ENCODE measurements at places on chromosomes 7 and 10.

- DNase-seq: no peak
Measured at GRCh38 chr10:8129438-8129837, 75.0 kb downstream of the GATA3 start.

DNA sequence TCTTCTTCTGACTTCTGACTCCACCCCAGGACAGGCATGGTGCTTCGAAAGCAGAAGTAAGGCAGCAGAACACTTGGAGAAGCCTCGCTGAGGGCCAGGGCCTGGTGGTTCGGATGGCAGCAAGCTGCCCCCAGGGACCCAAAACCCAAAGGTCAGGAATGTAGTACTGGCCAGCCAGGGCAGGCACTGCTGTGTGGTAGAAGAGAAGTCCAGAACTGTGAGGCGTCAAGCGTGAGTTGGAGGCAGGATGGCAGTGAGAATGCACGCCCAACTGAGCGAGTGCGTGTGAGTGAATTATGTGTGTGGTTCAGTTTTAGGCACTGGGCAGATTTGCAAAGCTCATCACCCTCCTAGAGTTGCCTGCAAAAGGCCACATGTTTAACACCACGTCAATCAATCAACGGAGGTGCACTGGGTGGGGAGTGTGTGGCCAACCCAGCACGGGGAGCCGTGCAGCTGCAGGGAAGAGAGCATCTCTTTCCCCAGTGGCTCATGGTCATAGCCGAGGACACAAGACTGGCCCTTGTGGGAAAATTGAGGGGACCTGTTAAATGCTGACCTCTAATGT lies 144.3 kb downstream of the KCNMA1 start:
- DNase-seq: no peak

- no peak for DNase-seq
Measured at GRCh38 chr10:133142523-133143199, 17.4 kb upstream of the KNDC1 start.

DNA sequence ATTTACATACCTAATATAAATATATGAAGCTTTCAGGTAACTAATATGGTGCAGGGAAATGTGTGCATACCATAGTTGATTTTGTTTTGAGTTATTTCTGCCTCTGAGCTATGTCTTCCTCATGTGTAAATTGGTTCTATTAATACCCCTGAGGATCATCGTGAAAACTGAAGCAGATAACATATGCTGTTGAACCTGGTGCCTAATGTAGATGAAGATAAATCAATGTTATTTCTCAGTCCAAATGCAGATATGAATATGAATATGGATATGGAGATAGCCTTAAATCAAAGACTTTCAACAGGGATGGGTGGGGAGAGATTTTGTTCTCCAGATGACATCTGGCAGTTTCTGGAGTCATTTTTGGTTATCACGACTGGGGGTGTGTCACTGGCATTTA lies 122.3 kb upstream of the ANKRD30A start:
- no peak for DNase-seq

DNA sequence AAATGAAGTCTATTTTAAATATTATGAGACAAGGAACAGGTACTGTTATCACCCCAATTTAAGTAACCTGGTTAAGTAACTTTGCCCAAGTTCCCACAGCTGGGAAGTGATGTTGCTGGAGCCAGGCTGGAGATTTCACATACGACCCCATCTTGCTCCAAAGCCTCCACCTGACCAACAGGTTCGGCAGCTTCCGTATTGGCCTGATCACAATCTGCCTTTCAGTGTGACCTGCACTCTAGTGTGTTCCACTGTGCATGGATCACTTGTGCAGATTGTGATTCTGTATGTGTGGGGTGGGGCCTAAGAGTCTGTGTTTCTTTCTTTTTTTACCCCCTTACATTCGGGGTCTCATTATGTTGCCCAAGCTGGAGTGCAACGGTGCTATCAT lies 66.1 kb downstream of the PRTFDC1 start:
- no peak for DNase-seq

GRCh38 chr10:111598433-111599059 lies 521.7 kb downstream of the ADRA2A start:
- DNase-seq: peak; percentile 64

GRCh38 chr7:28112012-28112411 lies 68.6 kb downstream of the JAZF1 start:
- peak; percentile 32 for DNase-seq

DNA sequence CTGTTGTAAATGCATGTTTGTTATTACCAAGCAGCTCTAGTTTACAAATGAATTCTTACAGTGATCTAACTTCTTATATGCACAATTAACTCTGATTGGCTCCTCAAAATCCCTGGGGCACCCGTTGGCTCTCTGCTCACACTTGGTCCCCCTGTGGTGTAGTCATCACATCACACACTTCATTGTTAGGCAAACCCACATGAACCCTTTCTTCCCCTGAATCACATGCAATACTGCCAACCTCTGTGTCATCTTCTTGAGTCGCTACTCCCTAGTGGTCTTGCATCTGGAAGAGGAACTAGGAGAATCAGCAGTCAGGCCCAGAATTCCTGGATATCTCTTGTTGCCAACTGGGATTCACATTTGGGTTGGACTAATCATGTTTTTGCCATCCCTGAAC lies 73.1 kb downstream of the CD36 start:
- no peak for DNase-seq

DNA sequence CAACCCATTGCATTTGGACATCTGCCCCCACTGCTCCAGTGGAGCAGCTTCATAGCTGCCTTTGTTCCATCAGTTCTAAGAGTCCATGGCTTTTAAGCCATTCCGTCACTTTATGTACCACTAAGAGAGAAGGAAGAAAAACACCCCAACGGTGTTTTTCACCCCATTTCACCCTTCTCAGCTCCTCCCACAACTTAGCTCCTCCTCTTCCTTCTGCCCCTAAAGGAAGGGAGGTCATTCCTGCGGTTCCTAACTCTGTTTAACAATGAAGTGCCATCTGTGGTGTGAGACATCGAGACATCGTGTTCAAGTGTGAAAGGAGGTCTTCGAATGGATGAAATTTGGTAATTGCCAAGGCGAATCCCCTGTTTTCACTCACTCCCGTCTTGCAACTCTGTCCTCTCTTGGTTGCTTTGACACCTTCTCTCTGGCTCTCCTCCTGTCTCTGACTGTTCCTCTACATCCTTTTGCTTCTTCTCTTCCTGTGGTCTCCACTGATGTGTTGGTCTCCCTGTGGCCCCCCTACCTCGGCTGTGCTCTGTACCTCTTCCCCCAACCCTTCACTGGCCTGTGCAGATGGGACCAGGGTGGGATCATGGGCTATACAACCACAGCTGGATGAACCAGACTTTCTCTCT lies 23.0 kb downstream of the SMKR1 start:
- no peak for DNase-seq

GRCh38 chr10:2494399-2494798 lies 572.9 kb upstream of the PFKP start:
- no peak for DNase-seq

DNA sequence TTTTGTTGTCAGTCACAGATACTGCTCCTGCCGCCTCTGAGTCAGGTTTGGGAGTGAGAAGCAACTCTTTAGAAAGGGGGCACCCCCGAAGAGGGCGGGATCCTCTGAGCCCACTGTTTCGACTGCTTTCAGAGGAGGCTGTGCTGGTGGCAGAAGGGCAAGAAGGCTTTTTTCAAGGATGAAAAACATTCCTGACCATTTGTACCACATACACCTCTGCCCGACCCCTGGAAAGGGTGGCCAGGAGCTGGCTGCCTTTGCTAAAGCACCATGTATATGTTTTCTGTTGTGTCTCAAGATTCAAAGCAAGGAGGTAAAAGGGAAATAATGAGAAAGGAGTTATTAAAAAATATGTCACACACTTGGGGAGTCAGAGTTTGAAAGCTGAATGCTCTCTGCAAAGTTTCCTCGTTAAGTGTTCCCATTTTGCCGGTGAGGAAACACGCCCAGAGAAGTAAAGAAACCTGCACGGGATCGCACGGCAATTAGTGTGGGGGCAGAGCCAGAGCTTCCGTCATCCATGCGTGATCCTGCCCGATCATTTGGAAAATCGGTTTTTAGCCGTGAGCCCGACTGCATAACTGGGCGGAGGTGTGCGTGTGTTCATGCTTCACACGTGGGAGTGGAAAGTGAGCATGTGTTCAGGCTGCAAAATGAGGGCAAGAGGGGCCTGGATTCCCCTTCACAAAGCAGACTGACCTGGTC lies 163.2 kb downstream of the ADAM12 start:
- DNase-seq: no peak

GRCh38 chr7:85669225-85669624 lies 482.4 kb upstream of the SEMA3D start:
- peak; percentile 31 for DNase-seq

DNA sequence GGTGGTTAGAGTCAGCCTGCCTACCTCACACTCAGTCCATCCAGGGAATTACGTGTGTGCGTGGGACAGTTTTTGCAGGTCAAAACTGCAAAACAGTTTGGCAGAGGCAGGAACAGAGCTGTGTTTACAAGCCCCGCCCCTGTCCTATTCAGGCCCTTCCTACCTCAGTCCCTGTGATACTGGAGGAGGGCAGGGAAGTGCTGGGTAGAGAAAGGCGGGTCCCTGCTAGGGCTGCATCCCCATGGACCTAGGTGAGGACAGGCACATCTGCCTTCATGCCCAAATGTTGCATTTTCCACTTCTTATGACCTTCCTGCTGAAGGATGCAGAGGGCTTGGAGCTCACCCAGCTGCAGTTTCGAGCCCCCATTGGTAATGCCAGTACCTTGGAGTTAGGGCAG lies 25.1 kb downstream of the SBDS start:
- no peak for DNase-seq

DNA sequence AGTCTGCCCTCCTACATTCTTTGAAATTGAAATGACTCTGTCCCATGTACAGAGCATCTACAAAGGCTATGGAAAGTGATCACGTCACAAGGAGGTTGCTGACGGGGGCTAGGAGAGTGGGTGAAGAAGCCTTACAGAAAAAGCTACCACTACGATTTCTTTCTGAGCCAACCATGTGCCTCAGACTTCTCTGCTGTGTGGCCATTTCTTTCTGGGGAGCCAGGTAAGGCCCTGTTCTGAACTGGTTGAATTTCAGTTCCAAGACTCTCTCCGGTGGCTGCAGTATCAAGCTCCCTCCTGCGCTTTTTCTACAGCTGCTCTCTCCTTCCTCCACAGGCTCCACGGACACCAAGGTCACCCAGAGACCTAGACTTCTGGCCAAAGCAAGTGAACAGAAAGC lies 112.5 kb upstream of the PRSS1 start:
- no peak for DNase-seq

- peak; percentile 38 for DNase-seq
Measured at GRCh38 chr7:74267756-74268565, 13.8 kb upstream of the RFC2 start.

- peak; percentile 73 for DNase-seq
Measured at GRCh38 chr7:102306916-102307677, 20.4 kb downstream of the SH2B2 start.

DNA sequence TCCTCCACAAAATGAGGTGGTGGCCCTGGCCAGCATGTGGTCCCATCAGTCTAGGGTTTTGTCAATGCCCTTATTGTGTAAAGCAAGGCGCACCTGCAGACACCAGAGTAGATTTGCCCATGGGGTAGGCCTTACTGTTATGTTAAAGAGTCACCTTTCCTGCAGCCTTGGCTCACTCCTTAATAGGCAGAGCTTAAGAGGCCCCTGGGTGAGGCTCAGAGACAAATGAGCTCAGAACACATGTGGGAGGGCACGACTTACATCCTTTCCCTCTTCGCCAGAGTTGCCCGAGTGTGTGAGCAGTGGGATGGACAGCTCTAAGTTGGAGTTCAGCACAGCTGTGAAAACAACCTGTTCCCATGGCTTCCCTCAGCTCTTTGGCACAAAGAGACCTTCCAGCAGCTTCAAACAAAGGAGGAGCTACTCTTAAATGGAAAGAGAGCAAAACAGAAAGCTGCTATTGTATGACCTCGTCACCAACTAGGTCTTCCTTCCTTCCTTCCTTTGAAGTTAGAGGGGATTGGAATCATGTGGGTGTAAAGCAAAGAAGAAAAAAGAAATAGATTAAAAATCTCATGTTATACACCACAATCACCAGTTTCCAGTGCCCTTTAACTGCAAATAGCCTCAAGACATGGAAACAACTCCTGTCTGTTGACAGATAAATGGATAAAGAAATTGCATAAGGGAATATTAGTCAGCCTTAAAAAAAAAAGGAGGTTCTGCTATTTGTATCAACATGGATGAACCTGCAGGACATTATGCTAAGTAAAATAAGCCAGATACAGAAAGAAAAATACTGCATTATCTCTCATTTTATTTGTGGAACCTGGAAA lies 11.9 kb upstream of the XPNPEP1 start:
- DNase-seq: peak; percentile 44

GRCh38 chr7:24709585-24710360 lies 47.5 kb downstream of the GSDME start:
- DNase-seq: no peak

DNA sequence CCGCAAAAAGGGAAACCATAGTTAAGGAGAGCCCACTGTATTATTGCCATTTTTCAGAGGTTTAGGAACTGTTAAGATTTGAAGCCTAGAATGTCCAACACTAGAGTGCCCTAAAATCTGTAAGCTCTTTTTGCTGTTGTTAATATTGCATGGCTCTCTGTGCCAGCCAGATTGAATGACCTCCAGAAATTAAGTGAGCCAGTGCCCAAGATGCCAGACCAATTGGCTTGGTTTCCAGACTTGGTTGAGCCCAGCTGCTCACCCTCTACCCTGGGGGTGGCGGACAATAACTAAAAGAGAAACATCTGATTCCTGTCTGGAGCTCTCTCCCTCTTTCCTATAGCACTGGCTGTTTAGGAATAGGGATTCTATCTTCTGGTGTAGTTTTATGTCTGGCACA lies 340.1 kb downstream of the PHF14 start:
- no peak for DNase-seq

- peak; percentile 3 for DNase-seq
Measured at GRCh38 chr10:105837951-105838350, 1196.9 kb downstream of the SORCS3 start.

DNA sequence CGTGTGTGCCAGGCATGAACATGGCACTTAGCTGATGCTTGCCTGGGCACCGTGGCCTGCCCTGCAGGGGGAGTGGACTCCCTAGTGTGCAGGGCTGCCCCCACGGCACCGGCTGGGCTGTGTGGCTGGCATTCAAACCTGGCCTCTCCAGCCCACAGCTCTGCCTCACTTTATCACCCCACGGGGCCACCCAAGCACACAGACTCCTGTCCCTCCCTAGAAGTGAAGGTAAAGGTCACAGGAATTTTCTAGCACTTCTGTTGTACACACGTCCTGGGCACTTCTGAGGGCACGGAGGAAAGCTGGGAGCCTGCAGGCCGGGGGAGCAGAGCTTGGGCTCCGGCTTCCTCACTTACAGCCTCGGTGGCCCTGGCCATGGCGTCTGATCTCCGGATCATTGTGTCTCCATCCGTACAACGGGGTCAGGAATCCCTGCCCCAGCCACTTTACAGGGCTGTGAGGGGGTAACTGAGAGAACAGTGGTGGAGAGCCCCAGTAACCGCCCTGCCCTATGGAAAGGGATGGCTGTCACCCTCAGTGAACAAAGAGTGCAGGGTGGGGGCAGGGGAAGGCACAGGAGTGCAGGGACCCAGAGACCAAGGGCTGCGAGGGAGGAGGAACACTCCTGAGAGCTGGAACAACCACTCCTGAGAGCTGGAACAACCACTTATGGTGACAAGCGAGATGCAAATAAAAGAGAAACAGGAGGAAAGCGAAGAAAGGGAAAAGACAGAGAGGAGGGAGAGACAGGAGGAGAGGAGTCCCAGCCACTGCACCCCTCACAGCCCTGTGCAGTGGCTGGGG lies 3.9 kb upstream of the PYROXD2 start:
- DNase-seq: no peak
